ENCODE measurements at places on chromosomes 5 and 9.

- DNase-seq: no peak
Measured at GRCh38 chr5:133914434-133914833, 54.0 kb downstream of the C5orf15 start.

- no peak for DNase-seq
Measured at GRCh38 chr9:33381231-33381791, 21.1 kb downstream of the AQP7 start.

DNA sequence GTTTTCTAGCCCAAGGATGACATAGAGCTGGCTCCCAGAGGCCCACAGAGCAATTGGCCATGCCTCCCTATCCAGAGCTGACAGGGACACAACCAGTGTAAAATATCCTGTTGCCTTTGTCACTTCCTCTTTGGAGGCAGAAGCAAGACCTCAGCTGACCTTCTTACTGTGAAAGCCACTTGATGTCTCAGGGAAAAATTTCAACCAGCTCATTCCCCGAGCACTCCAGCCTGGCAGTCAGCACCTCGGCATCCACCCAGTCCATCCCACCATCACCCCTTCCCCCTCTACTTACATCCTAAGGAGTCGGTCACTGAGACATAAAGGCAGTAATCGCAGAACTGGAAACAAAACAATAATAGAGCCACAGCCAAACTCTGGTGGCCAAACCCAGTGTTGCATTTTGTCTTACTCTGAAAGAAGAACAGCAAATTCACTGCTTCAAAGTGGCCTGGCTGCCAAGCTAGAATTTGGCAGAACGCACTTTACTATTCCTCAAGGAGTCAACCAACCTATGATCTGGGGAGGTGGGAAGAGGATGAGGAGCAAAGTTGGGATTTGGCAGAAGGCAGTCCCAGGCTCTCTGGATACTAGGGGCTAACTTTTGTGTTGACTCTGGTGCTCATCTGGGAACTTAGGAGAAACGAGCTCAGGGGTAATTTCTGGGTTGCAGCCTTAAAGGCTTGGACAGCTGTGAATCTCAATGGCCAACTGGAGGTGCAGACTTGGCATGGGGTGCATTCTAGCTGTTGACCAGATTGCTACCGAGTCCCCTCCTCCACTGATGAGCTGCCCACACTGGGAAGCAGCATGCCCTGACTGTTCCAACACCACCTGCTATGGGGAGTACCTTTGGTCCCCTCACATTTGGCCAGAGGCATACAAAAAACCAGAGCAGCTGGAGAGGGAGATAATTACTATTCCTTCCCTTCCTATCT lies 13.6 kb downstream of the NIPAL4 start:
- no peak for DNase-seq

DNA sequence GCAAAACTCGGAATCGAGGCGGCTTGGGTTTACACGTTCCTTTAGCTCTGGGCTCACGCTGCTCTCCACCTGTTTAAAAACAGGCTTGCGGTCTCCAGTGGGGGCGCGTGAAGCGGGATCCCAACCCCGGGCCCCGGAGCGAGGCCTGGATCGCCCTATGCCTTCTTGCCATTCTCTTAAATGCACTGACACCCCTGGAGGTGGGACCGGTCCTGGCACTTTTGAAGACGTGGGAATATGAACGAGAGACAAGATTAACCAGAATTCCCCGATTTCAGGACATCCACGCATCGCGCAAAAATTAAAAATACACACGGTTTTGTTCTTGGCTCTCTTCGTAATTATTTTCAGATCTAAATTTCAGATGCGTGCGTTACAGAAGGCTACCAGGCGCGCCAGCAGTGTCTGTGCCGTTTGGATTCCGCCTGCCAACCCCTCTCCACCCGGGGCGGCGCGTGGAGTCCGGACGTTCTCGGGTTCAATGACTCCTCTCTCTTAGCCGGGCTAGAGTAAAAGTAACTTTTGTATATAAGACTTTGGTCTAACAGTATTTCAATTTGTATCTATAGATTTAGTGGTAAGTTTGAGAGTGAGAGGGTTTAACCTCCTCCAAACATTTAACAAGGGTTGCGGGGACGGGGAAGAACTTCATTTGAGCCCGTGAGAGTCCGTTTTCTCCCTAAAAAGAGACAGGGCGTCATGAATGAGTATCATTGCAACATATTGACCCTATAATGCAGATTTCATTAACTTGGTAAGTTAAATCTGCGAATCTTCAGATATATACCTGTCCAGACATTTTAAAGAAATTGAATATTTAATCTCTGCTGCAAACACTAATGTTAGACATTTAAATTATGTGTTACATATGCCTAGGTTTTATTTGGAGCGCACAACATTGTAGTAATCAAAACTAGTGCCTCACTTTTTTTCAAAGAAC lies 3.8 kb downstream of the FOXD1 start:
- DNase-seq: no peak

GRCh38 chr5:56492812-56493211 lies 259.7 kb upstream of the ANKRD55 start:
- no peak for DNase-seq

- DNase-seq: no peak
Measured at GRCh38 chr5:124451721-124452383, 294.6 kb downstream of the ZNF608 start.

GRCh38 chr5:140348104-140348503 lies 1.7 kb upstream of the HBEGF start:
- no peak for DNase-seq

GRCh38 chr9:25562101-25562500 lies 116.1 kb downstream of the TUSC1 start:
- DNase-seq: no peak

- no peak for DNase-seq
Measured at GRCh38 chr9:129786481-129786880, 16.5 kb upstream of the TOR1B start.

GRCh38 chr5:87266914-87267573 lies 639 bp upstream of the RASA1 start:
- no peak for DNase-seq

GRCh38 chr9:95645992-95646391 lies 129.2 kb upstream of the PTCH1 start:
- no peak for DNase-seq

DNA sequence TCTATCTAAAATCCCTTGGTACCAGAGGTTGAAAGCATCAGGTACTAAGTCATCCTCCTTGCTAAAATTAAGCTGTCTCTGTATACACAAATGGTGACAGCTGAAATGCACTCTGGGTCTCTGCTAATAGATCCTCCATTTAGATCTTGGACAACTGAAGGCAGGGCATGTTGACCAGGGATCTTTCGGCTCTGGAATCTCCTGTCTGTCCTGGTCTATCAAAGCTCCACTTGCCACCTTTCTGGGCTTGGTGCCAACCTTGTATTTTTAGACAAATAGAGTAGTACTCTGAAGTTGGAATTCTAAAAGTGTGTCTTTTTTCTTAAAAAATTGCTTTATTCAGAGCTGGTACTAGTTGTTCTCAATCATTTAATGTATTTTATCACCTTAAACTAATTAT lies 135.2 kb upstream of the HMHB1 start:
- DNase-seq: no peak

DNA sequence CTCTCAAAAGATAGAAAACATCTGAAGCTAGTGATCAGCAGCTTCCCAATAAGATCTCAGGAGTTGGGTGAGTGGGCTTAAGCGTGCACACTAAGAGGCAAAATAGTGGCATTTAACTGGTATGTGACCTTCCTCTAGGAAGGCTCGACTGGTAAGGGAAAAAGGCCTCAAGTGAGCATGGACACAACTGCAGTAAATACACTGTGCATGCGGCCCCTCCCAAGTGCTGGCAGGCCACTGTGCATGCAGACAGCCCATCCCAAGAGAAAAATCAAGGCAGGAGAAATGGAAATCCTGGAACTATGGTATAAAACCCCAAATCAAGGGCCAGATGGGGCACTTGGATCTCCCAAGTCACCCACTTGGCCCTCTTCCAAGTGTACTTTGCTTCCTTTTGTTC lies 112.7 kb downstream of the SMC2 start:
- DNase-seq: no peak

GRCh38 chr5:138807182-138807581 lies 54.0 kb downstream of the CTNNA1 start:
- no peak for DNase-seq

- no peak for DNase-seq
Measured at GRCh38 chr9:136131629-136132511, 13.2 kb upstream of the TMEM250 start.

- DNase-seq: no peak
Measured at GRCh38 chr9:37953775-37954437, 50.0 kb upstream of the SLC25A51 start.

Data from esophagus squamous epithelium (tissue), 5 donors.